Activated naive CD8-positive, alpha-beta T cell treated with anti-CD3 and anti-CD28 coated beads, Interleukin-2, amount 50 U/mL, for 24 hours (primary cell): ENCODE measurements at places on chromosomes 4 and X.

DNA sequence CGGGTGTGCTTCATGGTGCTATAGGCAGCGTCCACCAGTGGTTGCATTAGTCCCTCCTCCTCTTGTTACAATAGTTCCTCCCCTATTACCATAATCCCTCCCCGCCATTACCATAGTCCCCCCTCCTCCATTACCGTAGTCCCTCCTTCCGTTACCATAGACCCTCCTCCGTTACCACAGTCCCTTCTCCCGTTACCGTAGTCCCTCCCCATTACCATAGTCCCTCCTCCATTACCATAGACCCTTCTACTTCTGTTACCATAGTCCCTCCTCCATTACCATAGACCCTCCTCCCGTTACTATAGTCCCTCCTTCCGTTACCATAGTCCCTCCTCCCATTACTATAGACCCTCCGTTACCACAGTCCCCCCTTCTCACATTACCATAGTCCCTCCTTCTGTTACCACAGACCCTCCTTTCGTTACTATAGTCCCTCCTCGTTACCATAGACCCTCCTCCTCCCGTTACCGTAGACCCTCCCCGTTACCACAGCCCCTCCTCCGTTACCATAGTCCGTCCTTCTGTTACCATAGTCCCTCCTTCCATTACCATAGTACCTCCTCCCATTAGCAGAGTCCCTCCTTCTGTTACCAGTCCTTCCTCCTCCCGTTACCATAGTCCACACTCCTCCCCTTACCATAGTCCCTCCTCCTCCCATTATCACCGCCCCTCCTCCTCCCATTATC is 129.6 kb downstream of the DHRSX start:
- no peak for DNase-seq

GRCh38 chr4:123144616-123145015 is 222.2 kb upstream of the NUDT6 start:
- DNase-seq, result no peak

- no peak for DNase-seq
Observed at GRCh38 chr4:61841714-61842113, 641.6 kb downstream of the ADGRL3 start.

- DNase-seq, result no peak
Observed at GRCh38 chr4:48974979-48975640, 11.0 kb upstream of the CWH43 start.

GRCh38 chr4:184434021-184434420 is 40.3 kb downstream of the IRF2 start:
- no peak for DNase-seq

DNA sequence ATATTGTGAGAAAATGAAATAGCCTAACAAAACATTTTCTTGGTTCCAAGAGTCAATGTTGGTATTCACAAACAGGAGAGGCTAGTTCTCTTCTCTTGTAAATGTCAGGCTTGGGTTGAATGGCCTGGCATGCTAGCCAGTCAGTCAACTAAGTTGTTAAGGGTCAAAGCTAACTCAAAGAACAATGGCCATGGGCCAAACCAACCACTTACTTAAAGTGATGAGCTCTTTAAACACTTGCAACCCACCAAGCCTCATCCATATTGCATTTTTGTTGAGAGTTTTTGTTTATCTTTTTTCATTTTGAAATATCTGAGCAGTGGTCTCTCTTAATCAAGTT is 394.5 kb downstream of the RAB28 start:
- DNase-seq, result no peak

GRCh38 chr4:151933122-151933827 is 172.5 kb upstream of the GATB start:
- peak; percentile 6 for DNase-seq

DNA sequence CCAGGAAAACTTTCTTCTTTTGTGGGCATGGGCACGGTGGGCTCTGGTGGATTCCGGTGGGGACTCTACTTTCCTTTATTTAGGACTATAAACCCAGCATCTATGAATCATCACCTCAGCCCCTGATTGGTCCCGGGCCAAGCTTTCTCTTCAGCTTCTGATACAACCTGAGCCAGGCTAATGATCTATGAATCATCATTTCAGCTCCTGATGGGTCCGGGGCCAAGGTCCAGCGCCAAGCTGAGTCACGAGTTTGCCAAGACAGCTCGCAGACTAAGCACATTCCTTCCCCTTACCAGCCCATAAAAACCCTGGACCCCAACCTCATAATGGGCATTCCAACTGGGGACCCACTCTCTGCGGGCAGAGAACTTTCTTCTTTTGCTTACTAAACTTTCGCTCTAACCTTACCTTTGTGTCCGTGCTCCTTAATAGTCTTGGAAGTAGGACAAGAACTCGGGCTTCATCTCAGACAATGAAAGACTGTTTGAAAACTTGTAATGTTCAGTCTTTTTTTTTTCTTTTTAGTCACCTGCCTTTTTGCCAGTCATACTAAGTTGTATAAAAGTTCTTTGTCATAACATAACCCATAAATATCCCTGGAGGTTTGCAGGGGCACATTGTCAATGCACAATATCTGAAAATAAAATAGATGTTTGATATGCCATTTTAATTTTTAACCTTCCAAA is 904.9 kb upstream of the EPHA5 start:
- no peak for DNase-seq

DNA sequence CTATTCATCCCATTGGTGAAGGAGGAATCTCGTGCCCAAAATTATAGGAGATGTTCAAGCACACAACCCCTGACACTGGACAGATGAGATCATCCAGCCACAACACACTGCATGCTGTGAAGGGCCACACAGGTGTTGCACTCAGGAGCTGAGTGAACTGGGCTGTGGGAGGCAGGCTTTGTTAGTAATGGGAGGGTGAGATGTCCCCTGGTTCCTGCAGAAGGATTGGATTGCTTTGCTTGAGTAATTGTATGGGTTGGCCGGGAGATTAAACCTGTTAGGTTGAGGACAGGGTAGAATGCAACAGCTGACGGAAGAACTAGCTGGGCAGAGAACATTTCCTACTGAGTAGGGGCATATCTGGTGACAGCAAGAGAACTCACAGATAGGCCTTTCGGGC is 152.2 kb downstream of the TACR3 start:
- no peak for DNase-seq

DNA sequence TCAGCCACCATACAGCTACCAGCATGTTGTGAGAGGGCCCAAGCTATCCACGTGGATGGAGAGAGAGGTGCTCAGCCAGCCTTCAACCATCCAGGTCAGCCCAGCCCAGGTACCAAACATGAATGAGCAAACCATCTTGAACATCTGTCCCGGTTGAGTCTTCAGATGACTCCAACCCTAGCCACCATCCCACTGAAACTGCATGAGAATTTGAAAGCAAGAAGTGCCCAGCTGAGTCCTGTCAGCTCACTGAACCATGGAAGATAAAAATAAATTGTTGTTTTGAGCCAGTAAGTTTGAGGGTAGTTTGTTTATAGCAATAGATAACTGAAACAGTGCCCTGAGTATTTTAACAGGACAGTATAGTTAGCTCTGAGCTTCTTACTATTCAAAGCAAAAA is 7.3 kb upstream of the SEL1L3 start:
- no peak for DNase-seq

- DNase-seq, result no peak
Observed at GRCh38 chrX:8140986-8141744, 29.9 kb downstream of the VCX2 start.

DNA sequence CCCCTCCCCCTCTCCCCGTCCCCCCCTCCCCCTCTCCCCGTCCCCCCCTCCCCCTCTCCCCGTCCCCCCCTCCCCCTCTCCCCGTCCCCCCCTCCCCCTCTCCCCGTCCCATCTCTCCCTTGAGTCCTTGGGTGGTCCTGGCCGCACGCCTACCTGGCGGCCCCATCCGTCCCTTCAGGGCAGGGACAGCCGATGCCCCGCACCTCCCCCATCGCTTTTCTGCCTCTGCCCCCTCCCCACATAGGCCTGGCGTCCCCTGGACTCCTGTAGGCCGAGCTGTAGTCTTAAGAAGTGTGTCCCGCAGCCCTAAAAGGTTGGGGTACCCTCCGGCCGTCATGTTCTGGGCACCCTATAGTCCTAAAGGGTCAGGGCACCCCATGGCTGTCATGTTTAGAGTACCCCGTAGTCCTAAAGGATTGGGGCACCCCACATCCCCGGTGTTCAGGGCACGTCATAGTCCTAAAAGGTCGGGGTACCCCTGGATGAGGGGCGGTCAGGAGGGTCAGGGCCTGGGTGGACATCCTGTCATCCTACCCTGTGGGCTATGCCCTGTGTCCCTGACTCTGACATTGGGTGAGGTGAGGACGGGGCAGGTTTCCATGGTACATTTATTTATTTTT is 10.8 kb upstream of the GTPBP6 start:
- no peak for DNase-seq

GRCh38 chrX:154775419-154776349 is 13.0 kb downstream of the DKC1 start:
- no peak for DNase-seq

- no peak for DNase-seq
Observed at GRCh38 chr4:124632439-124632838, 80.1 kb downstream of the ANKRD50 start.

DNA sequence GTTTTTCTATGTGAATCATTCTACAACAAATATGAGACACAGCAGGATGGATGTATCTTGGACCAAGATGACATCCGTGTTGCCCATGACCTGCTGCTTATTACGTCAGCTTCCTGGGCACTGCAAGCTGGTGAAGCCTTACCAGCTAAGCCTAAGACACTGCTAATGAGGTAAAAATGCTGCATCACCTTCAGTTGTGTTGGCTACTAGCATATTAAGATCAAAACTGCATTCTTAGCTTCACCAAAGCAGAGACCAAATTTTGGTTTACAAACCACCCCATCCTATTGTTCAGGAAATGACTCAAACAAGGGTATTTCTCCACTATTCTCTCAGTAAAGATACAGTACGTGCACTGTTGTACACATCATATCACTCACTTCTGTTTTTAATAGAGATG is 50.3 kb downstream of the MAML3 start:
- DNase-seq, result peak; percentile 45

- DNase-seq, result no peak
Observed at GRCh38 chrX:140524556-140524955, 19.7 kb upstream of the SOX3 start.

DNA sequence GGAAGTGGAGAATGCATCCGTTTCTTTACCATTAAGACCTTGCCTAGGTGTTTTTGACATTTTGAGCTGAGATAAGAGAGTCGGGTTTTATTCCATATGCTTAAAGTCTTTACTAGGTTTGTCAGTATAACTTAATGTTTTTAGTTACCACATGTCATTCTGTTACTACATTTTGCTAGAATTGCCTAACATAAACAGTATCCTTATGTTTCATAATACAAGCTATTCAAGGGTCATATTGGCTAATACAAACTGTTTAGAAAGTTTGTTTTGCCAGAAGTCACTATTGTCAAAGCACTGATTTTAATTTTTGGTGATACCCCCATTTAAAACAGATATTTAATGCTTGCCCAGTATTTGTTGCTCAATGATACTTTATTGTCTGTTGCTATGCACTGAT is 427.7 kb upstream of the MAGEB2 start:
- DNase-seq, result no peak

- no peak for DNase-seq
Observed at GRCh38 chr4:99586797-99587196, 12.2 kb downstream of the MTTP start.

DNA sequence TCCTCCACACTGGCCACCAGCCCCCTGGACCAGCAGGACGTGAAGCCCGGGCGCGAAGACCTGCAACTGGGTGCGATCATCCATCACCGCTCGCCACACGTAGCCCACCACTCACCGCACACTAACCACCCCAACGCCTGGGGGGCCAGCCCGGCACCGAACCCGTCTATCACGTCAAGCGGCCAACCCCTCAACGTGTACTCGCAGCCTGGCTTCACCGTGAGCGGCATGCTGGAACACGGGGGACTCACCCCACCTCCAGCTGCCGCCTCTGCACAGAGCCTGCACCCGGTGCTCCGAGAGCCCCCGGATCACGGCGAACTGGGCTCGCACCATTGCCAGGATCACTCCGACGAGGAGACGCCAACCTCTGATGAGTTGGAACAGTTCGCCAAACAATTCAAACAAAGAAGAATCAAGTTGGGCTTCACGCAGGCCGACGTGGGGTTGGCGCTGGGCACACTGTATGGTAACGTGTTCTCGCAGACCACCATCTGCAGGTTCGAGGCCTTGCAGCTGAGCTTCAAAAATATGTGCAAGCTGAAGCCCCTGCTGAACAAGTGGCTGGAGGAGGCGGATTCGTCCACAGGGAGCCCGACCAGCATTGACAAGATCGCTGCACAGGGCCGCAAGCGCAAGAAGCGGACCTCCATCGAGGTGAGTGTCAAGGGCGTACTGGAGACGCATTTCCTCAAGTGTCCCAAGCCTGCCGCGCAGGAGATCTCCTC is 600 bp downstream of the POU3F4 start:
- DNase-seq, result no peak

GRCh38 chr4:123236606-123237005 is 160.0 kb upstream of the SPRY1 start:
- DNase-seq, result no peak

DNA sequence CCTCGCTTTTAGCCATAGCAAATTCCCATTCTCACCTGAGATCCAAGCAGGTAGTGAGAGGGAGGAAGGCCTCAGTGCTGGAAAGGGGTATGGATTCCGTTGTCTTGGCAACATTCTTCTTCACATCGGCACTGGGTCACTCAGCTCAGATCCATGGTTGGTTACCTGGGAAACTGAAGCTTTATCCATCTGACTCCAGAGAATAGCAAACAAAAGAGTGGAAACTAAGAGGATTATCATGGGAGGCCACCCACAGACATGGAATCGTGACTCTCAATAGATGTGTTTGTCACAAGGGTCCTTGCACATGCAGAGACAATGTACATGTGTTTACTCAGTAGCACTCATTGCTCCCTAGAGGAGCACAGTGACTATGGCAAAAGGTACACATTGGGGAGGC is 81.0 kb downstream of the MAGED4 start:
- no peak for DNase-seq

GRCh38 chr4:24477919-24478318 is 106.4 kb downstream of the DHX15 start:
- DNase-seq, result no peak

DNA sequence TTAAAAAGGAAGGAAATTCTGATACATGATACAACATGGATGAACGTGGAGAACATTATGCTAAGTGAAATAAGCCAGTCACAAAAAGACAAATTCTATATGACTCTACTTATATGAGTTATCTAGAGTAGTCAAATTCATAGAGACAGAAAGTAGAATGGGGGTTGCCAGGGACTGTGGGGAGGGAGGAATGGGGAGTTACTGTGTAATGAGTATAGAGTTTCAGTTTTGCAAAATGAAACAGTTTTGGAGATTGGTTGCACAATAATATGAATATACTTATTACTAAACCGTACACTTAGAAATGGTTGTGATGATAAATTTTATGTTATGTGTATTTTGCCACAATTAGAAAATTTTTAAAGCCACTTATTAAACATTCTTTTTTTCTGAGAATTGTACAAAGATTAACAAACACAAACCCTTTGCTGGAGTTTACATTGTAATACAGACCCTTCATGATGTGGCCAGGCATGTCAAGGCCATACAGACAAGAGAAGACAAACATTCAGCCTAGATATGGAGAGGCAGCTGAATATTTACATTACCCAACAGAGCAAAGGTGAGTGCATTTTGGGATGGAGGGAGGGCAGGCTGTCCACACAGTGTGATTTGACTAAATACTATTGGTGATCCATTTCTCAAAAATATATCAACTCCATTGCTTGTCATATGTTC is 21.2 kb upstream of the GPC3 start:
- no peak for DNase-seq

- no peak for DNase-seq
Observed at GRCh38 chr4:104752337-104752736, 257.6 kb upstream of the CXXC4 start.
